ENCODE measurements at places on chromosomes 7 and 10.

DNA sequence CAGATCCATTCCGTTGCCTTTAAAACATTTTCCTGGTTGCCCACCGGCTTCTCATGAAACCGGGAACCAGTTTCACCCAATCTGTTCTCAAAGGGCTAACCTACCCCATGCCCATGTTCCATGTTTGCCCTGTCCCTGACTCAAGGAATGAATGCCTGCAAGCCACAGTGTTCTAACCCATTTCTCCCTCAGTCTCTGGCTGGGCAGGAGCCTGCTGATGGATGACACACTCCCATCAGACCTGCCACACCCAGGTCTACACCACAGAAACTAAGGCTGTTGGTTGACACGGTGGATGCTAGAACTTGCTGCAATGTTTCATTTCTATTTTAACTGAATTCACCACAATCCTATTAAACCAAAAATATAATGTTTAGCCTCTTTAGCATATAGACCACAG lies 15.6 kb downstream of the CLRN3 start:
- no peak for DNase-seq

DNA sequence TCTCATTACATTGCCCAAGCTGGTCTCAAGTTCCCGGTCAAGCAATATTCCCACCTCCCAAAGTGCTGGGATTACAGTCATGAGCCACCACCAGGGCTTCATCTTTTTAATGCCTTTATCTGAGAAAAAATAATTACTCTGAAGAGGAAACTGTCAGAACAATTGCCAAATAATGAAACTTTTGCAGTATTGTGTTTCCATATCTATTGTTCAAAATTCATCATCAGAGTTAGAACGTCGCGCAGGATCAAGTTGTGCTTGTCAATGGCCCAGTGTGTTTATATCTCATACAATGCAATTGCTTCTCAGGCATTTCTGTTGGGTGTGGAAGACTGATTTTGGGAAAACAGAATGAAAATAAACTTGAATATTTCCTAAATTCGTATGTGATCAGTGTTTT lies 143.1 kb downstream of the ARID5B start:
- DNase-seq: no peak

GRCh38 chr7:155762655-155763054 lies 49.6 kb downstream of the SHH start:
- peak; percentile 94 for DNase-seq

GRCh38 chr10:1569208-1569607 lies 168.1 kb downstream of the ADARB2 start:
- DNase-seq: no peak

DNA sequence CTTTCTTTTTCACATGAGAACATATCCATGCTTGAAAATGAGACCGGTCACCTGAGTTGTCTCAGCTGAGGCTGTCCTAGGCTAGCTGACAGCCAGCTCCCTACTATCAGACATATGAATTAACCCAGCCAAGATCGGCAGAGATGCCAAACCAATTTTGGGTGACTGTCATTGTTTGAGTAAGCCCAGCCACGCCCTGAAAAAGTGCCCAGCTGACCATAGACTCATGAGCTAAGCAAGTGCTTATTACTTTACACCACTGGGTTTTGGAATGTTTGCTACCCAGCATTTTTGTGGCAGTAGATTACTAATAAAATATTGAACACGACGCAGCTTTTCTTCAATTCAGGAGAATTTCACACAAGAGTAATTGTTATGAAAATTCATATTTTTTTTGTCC lies 265.2 kb upstream of the LYZL1 start:
- peak; percentile 53 for DNase-seq

- DNase-seq: peak; percentile 37
These were observed 92.3 kb downstream of the RNF216 start for GRCh38 chr7:5689118-5689517.

DNA sequence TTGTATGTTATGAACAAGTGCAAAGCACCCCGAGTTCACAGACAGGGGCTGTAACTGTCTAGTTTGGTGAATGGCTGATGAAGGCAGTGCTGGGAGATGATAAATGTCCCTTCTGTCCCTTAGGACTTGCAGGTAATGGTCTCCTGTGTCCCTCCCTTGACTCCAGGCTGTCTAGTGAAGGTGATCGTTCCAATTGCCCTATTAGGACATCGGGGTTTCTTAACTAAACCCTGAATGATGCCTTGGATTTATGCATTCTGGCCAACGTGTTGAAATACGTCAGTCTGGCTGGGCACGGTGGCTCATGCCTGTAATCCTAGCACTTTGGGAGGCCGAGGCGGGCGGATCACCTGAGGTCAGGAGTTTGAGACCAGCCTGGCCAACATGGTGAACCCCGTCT lies 69.4 kb downstream of the PFKFB3 start:
- DNase-seq: no peak

- DNase-seq: peak; percentile 69
These were observed 94.9 kb upstream of the PIK3CG start for GRCh38 chr7:106770191-106770590.

DNA sequence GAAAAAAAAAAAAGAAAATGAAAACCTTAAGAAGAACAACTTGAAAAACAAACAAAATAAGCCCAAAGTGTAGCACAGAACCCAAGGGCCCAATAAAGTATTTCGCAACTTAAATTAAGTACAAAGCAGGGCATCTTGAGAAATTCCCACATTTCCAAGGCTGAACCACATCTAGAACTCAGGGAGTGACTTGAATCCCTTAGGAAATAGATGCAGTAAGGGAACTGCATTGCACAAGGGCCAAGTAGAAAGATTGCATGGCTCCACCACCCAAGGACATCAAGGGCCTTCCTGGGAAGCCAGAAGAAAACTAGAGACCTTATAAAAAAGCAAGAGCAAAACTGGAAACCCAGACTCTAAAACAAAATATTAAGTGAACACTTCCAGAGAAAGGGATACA lies 352.7 kb downstream of the CXCL12 start:
- no peak for DNase-seq

DNA sequence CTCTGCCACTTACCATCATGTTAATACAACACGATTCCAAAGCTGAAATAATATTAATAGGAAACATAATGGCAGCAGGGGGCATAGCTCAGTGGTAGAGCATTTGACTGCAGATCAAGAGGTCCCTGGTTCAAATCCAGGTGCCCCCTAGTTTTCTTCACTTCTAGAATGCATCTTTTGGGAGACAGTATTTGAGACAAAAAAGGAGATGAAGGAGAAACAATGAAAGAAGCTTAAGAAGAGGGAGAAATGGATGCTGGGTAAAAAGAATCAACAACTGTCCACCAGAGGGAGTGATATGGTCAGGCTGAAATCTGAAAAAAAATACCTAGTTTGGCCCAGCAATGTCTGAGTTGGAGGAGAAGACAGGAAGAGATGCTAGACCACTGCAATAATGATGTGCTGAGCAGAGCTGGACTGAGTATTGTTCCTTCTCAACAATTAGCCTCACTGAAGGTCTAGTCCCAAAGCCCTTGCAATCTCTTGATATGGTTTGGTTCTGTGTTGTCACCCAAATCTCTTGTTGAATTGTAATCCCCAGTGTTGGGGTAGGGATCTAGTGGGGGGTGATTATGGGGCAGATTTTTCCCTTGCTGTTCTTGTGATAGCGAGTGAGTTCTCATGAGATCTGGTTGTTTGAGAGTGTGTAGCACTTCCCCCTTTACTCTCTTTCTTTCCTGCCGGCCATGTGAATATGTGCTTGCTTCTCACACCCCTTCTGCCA lies 48.3 kb downstream of the ZNF783 start:
- peak; percentile 70 for DNase-seq

- no peak for DNase-seq
These were observed 111.4 kb downstream of the BAMBI start for GRCh38 chr10:28788762-28789161.

- DNase-seq: no peak
These were observed 45.9 kb upstream of the TNRC18 start for GRCh38 chr7:5469375-5470166.

DNA sequence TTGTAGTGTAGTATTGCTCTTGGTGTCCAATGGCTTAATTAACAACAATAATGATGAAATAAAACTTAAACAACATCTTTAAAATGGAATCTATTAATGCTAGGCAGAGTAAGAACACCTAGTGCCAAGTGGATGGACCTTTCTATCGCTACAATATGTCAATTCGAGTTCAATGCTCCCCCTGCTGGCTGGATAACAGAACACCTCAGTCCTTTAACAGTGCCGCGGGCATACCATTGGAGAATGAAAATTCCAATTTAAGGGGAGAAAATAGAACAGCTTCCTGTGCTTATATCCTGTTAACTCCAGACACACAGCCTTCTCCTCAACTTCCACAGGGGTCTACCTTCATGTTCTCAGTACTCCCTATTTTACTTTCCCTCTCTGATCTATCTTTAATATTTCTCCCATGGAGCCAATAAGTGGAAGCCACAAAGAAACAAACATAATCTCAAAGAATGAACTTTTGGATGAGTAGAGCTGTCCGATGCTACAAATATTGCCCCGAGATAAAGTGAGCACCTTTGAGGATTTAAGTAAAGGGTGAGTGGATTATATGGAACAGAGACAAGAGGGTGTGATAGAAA lies 41.4 kb downstream of the COL1A2 start:
- DNase-seq: peak; percentile 91

- DNase-seq: no peak
These were observed 6.2 kb downstream of the ABHD11 start for GRCh38 chr7:73732397-73732796.

DNA sequence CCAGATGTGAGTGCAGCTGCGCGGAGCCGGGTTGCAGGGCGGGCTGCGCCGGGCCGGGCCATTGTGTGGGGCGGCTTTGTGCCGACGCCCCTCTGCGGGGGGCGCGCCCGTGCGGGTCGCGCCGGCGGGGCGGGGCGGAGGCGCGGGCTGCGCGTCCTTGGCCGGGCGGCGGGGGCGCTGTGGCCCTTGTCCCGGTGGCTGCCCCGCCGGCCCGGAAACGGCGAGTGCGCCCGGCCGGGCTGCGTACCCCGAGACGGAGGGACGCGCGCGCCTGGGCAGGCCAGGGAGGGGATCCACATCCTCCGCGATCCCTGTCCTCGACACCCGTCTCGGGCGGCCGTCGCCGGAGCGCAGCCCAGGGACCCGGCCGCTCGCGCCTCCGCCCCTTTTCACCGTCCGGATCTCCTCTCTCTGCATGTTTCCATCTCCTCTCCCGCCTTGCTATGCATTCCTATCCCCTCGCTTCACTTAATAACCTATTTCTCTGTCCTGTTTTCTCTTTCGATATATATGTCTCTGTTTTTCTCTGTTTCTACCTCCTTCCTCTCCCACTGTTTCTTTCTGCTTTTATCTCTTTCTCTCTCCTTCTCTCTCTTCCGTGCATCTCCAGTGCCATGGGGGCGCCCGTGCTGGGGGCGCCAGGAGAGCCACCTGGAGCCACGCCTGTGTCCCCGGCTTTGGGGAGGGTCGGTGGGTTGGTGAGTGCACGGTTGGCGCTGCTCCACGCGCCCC lies 765 bp downstream of the PFKFB3 start:
- DNase-seq: peak; percentile 65
